ENCODE measurements at places on chromosomes 3 and 15. TPM values are rescaled to one million over a fixed set of nuclear protein-coding genes. Genes with fewer than 3 reads are reported as not detected.

DNA sequence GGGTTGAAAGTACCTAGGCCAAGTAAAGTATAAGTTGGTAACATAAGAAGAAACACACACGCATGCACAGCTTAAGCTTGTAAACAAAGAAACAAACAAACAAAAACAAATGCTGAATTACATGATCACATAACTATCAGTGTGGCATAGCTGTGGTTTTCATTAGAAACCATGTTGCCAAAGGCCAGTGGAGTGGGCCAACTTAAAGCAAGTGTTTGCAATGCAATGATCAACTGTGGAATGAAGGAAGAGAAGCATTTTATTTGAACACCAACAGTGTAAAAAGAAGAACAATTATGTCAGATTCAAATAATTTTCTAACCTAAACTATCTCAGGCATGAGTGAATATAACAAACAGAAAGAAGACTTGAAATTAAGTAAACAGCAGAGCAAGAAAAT is 199.4 kb upstream of the STRIT1 start:
- DNase-seq, result no peak

PAK2 gene
- total RNA-seq, result 50.6 TPM

SKOR1 gene
- not detected for total RNA-seq

- no peak for DNase-seq
Measured at GRCh38 chr3:50275996-50276761, 2.7 kb upstream of the LSMEM2 start.

- no peak for DNase-seq
Measured at GRCh38 chr3:183394150-183394549, 34.3 kb downstream of the MCF2L2 start.

SLC2A2 gene
- not detected for total RNA-seq

DNA sequence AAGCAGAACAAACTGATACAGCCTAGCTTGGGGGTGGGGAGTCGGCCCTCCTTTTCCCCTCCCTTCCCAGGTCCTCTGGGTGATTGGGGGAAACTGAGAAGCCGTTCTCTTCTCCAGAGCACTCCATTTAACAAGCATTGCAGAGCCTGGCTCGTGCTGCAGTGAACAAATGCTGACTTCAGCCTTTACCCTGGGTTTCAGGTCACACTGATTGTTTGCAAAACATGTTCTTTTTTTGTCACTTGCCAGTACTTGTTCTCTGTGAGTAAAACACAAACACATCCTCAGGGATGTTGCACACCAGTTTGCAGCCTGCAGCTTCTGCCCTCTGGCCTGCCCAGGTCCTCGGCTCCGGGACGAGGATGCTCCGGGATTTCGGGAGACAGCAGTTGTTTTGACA is 132.8 kb downstream of the PGPEP1L start:
- DNase-seq, result no peak

DNA sequence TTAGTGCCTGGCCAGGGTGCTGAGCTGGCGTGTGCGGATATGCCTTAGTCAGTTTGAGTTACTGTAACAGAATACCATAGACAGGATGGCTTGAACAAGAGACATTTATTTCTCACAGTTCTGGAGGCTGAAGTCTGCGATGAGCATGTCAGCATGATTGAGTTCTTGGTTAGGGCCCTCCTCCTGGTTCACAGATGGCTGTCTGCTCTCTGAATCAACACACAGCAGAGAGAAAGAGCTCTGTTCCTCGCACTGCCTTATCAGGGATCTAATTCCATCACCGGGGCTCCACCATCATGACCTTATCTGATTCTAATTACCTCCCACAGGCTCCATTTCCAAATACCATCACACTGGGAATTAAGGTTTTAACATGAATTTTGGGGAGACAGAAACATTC is 386.6 kb upstream of the DPH6 start:
- no peak for DNase-seq
